IMR-90 (cell line): ENCODE measurements at places on chromosomes 3 and 15. TPM values are rescaled to one million over a fixed set of nuclear protein-coding genes. Genes with fewer than 3 reads are reported as not detected.

The GPR87 gene
- total RNA-seq: 0.28 and 0.36 TPM in 2 replicates

The WNT7A gene
- total RNA-seq: not detected in 2 replicates

DNA sequence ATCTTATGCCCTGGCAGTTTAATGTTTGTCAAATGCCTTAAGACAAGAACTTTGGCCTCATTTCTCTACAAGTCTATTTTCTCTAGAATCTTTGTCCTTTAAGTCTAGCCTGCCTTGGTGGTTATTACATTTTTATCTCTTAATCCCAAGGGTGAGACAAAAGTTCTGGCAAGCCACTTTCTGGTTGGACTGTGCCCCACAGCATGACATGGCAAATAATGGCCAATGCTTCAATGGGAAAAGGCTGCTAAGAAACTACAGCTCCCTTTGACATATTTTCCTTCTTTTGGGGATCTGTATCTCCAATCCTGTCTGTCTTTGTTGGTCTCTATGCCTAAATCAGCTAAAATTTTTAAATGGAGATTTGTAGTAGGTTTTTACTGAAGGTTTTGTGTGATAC is 181.6 kb upstream of the MBNL1 start:
- no peaks in the 10 kb centered on the region for H3K4me1 ChIP-seq
- no peak overlapping the region for H3K4me3 ChIP-seq
- H3K36me3 ChIP-seq: no peaks in the 10 kb centered on the region
- no peaks in the 10 kb centered on the region for H3K27me3 ChIP-seq
- H3K27ac ChIP-seq: no peak overlapping the region
- DNase-seq: no peak

- no peak overlapping the region for H3K4me3 ChIP-seq
- no peaks in the 10 kb centered on the region for H3K4me1 ChIP-seq
- no peaks in the 10 kb centered on the region for H3K36me3 ChIP-seq
Observed at GRCh38 chr15:61731099-61731498, 329.1 kb downstream of the VPS13C start.

- H3K27me3 ChIP-seq: no peaks in the 10 kb centered on the region
- no peak overlapping the region for H3K27ac ChIP-seq
- peaks cover 12% of the 10 kb centered on the region for H3K4me1 ChIP-seq
- H3K4me3 ChIP-seq: peak overlapping the region; percentile 27; the same call in 1 of the 2 replicates
- H3K36me3 ChIP-seq: no peaks in the 10 kb centered on the region
Observed at GRCh38 chr3:112303764-112304325, 9.8 kb upstream of the SLC9C1 start.

- no peak for DNase-seq
- no peak overlapping the region for H3K4me3 ChIP-seq
- no peak overlapping the region for H3K27ac ChIP-seq
Observed at GRCh38 chr15:73813589-73813988, 59.8 kb upstream of the TBC1D21 start.

DNA sequence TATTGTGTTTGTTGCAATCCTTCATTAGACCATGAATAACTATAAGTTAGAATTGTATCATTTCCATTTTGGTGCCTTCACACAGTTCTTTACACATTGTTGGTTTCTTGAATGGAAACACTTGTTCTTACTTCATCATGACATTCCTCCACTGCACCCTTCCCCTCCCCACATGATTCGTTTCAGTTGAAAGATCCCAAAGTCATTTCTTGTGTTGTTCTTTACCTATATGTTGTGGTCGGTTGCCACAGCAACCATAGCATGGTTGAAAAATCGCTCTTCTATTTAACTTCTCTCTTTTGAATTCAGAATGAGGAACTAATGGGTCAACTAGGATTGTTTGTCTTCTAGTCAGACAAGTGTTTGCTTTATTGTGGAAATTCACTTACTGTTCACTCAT is 103.3 kb downstream of the IL1RAP start:
- no peak overlapping the region for H3K27ac ChIP-seq
- H3K27me3 ChIP-seq: no peaks in the 10 kb centered on the region
- no peak overlapping the region for H3K4me3 ChIP-seq
- no peak for DNase-seq
- no peaks in the 10 kb centered on the region for H3K36me3 ChIP-seq

GRCh38 chr3:22262386-22262785 is 511.4 kb upstream of the ZNF385D start:
- no peaks in the 10 kb centered on the region for H3K36me3 ChIP-seq
- H3K27me3 ChIP-seq: no peaks in the 10 kb centered on the region
- H3K4me1 ChIP-seq: no peaks in the 10 kb centered on the region
- no peak overlapping the region for H3K27ac ChIP-seq

DNA sequence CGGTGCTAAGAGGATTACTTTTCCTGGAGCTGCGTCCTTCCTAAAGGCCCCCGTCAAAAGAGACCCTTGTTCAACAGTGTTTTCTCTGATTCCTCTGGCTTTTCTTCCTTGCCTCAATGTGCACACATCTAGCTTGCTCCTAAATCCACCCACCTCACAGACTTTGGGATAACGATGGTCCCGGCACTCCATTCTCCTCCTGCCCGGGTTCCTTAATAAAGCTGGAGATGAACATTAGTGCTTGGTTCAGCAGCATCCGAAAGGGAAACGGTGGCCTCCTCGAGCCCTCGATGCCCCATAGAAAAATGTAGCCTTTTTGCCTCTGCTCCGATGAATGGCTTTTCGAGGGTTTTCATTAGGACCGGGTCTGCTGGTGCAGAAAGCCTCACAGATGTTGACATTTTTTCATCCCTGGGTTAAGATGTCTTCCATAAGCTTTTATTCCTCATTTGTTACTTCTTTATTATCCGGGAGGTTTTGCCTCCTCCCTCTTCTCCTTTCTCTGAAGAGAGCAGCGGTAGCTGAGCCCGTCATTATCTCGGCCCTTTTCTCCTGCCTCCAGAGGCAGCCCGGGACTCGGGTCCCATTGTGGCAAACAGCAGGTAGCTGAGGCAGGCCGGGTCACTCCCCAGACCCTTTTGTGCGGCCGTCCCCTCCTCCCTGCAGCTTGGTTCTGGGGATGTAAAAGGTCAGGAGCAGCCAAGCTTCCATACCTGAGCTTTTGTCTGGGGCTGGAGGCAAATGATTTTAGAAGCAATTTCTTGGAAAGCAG is 64.6 kb downstream of the CPN2 start:
- H3K27ac ChIP-seq: no peak overlapping the region
- H3K27me3 ChIP-seq: peaks cover 44% of the 10 kb centered on the region
- DNase-seq: no peak
- H3K4me3 ChIP-seq: no peak overlapping the region

DNA sequence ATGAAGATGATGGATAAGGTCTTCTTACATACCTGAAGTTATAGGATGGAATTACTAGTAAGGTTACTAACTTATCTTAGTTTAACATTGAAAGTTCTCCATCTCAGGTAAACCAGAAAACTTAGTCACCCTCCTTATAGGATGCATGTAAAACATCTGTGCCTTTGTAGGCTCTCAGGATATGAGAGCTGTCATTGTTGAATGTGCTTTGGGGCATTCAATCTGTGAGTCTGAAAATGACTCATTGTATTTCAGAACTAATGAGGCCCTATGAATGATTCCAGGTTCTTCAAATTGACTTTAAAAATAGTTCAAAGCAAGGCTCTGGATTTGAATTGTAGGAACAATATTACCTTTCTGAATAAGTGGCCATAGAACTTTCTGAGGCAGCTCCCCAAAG is 237.7 kb upstream of the AZI2 start:
- H3K36me3 ChIP-seq: no peaks in the 10 kb centered on the region
- H3K4me3 ChIP-seq: no peak overlapping the region
- no peak overlapping the region for H3K27ac ChIP-seq
- no peaks in the 10 kb centered on the region for H3K4me1 ChIP-seq
- no peaks in the 10 kb centered on the region for H3K27me3 ChIP-seq

DNA sequence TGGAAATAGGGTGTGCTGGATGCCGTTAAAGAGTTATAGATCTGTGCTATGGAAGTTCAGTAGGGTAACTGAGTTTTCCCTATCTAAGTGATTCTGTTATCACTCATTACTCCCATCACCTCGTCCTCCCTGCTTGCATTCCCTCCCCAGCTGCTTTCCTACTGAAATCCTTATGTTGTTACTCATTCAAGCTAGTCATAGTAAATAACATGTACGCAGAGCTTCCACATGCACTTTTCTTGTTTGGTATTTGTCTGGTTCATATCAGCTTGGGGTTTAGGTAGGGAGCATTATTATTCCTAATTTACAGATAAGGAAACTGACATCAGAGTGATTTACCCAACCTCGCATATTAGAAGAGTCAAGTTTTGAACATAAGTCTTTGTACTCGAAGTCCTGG is 135.1 kb downstream of the HCN4 start:
- no peak overlapping the region for H3K4me3 ChIP-seq
- no peaks in the 10 kb centered on the region for H3K27me3 ChIP-seq
- H3K36me3 ChIP-seq: peaks cover 3% of the 10 kb centered on the region; the same call in 1 of the 2 replicates
- DNase-seq: peak; percentile 66
- H3K27ac ChIP-seq: 0 out of 2 replicates have a peak overlapping the region, but pooled peaks have one; percentile 19

- peak overlapping the region; percentile 22; the same call in 1 of the 2 replicates for H3K27ac ChIP-seq
- peaks cover 3% of the 10 kb centered on the region; the same call in 1 of the 2 replicates for H3K4me1 ChIP-seq
- DNase-seq: peak; percentile 27
- peak overlapping the region; percentile 97 for H3K4me3 ChIP-seq
- no peaks in the 10 kb centered on the region for H3K27me3 ChIP-seq
Observed at GRCh38 chr3:38454884-38455638, 1.4 kb downstream of the ACVR2B start.

DNA sequence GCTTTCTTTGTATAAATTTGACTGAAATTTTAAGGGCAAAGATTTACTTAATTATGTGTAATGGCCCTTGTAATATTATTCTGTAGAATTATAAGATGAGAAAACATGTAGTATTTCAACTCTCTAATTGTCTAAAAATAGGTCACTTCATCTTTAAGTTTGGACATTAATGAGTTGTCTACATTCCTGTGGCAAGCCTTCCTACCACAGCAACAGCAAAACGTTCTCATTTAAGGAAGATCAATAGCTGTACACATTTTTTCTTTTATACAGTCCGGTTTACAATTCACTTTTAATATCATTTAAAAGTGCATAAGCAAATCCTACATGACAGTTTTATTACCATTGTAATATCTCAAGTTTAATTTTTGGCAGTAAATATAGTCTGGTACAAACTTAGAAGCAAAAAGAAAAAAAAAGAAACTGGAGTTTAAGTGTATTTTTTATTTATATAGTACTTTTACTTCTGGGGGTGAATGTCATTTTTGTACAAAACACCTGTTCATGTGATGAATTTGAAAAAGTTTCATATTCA is 501.8 kb downstream of the ZPLD1 start:
- H3K27ac ChIP-seq: no peak overlapping the region
- DNase-seq: no peak
- no peaks in the 10 kb centered on the region for H3K4me1 ChIP-seq
- H3K27me3 ChIP-seq: no peaks in the 10 kb centered on the region
- no peak overlapping the region for H3K4me3 ChIP-seq
- no peaks in the 10 kb centered on the region for H3K36me3 ChIP-seq

GRCh38 chr3:72129501-72130094 is 344.6 kb upstream of the PROK2 start:
- H3K4me3 ChIP-seq: no peak overlapping the region
- H3K27ac ChIP-seq: no peak overlapping the region
- no peak for DNase-seq
- H3K27me3 ChIP-seq: peaks cover 18% of the 10 kb centered on the region
- no peaks in the 10 kb centered on the region for H3K4me1 ChIP-seq

DNA sequence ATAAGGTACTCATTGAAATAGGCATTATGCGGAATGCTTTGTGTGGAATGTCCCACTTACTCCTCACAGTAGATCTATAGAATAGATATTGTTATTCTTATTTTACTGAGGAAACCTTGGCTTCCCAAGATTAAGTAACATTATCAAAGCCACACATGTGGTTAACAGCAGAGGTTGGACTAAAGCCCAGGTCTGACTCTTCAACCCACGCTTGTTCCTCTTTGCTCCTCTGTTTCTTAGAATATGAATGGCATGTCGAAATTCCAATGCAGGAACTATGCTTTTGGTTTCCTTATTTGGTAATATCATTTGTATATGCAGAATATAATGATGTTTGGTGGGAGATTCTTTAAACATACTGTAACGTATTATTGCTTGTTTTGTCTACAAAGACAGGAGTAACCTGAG is 818.8 kb upstream of the LMCD1 start:
- H3K4me3 ChIP-seq: no peak overlapping the region
- no peaks in the 10 kb centered on the region for H3K27me3 ChIP-seq
- no peaks in the 10 kb centered on the region for H3K36me3 ChIP-seq
- H3K4me1 ChIP-seq: no peaks in the 10 kb centered on the region
- no peak overlapping the region for H3K27ac ChIP-seq

- H3K4me3 ChIP-seq: no peak overlapping the region
- H3K27me3 ChIP-seq: peaks cover 3% of the 10 kb centered on the region; the same call in 1 of the 2 replicates
- no peaks in the 10 kb centered on the region for H3K4me1 ChIP-seq
- DNase-seq: no peak
- H3K27ac ChIP-seq: no peak overlapping the region
Observed at GRCh38 chr3:43059456-43059855, 46.4 kb downstream of the POMGNT2 start.
